ENCODE measurements at places on chromosomes 7 and 10.

DNA sequence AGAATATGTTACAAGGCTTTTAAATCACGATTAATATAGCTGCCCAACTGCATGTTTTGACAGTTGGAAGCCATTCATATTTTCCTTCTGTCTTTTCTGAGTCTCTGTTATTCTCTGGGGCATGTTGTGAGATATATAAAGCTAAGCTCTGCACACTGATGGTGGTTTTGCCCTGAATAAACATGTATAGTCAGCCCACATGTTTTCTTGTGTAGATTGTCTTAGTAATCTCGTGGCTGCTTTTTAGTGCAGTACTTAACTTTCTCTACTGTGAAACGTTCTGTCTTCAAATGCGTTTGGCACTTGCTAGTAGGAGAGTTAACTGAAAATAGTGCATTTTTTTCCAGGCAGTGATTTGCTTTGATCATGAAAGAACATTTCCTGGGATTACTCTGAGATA is 268.5 kb downstream of the DNAJB9 start:
- no peak for DNase-seq

DNA sequence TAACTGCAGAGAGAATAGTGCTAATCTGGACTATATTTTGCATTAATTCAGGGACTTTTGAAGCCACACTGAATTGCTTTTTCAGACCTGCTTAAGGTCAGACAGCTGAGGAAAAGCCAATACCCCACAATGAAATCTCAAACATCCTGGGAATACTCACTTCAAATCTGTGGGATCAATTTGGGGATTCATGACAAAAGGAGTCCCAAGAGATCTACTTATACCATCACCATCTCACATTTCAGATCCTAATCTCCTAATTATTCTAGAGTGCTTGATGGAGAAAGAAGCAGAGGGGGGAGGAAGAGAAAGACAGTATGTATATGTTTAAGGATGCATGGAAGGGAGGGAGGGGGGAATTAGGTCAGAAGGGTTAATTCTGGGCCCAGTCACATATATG is 202.2 kb downstream of the CACNA2D1 start:
- DNase-seq: no peak

DNA sequence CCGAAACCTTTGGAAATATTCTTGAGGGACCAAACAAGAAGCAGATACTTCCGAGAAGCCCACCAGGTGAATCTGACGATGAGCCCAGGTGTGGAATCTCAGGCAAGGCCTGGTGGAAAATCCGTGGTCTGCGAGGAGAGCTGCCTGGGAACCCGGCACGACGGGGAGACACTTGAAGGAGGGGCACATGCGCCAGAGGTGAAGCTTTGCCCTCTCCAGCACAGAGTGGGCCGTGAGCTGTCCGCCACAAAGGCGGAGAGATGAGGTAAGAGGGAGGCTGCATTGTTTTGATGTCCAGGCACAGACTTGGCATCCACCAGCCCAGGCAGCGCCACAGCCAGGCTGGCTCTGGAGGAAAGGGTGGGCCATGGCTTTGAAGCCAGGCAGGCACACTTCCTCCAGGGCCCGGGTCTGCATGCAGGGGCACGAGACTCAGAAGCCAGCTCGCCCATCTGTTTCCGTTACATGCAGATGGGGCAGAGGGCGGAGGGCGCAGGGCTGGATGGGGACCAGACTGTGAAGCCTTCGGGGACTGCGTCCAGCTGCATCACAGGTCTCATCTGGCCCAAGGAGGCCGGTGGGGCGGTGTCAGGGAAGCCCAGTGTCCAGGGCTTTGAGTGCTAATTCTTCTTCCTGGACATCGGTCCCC is 45.4 kb downstream of the CALML3 start:
- DNase-seq: no peak

- DNase-seq: no peak
These were observed 311.3 kb downstream of the TCERG1L start for GRCh38 chr10:131000244-131000643.

- DNase-seq: no peak
These were observed 340.8 kb downstream of the KCNMA1 start for GRCh38 chr10:77296534-77297392.

DNA sequence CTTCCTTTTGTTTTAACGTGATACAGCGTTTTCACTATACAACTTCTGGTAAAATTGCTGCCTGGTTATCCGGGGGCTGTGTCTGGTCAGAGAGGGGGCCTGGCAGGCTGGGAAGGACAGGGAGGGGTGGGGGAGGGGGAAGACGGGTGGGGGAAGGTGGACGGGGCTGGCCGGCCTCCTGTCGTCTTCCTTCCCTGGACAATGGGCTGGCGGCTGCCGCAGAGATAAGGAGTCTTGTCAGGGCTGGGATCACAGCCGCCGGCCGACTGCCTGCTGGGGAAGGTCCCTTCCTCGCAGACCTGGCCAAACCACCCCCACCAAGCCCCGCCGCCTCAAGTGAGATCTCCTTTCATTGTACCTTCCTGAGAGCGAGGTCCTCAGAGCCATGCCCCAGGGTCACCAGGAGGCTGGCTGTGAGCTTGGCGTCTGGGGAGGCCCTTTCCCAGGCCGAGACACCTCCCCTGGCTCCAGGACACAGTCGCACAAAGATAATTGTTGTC is 151.2 kb upstream of the TNRC18 start:
- DNase-seq: no peak

DNA sequence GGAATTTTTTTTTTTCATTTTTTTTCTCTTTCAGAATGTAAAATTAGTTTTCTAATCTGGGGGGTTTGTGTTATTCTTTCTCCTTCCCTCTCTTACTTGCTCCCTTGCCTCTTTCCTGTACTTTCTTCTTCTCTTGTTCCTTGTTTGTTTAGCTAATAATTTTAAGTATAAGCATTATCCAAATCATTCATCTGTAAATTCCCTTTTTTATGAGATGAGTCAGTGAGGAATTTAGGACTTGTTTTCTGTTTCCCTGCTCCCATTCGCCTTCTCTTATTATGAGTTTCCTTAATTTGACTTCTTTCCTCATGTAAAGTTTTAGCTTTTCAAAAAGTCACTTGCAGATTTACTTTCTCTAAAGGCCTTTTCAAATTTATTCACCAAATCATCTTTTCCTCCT is 154.6 kb upstream of the ETV1 start:
- no peak for DNase-seq

GRCh38 chr10:103442031-103442461 is 10.1 kb downstream of the CALHM2 start:
- peak; percentile 67 for DNase-seq

DNA sequence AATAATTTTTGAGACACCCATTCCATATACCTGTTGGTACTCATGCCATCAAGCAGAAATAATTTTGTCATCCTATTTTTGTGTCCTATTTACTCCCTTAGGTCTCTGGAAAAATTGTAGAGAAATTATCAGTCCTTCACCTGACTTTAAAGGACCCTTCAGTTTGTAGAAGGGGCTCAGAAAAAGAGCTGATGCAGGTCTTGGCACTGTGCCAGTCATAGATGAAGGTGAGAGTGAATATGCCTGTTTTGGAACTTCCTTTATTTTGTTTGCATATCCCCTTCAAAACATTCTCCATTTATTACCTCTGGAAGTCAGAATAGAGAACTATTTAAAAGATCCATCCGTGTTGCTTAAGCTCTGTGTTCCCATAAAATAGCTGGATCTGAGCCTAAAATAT is 321.0 kb upstream of the TPK1 start:
- no peak for DNase-seq

- DNase-seq: peak; percentile 60
These were observed 54.6 kb upstream of the PITRM1 start for GRCh38 chr10:3226960-3227744.

DNA sequence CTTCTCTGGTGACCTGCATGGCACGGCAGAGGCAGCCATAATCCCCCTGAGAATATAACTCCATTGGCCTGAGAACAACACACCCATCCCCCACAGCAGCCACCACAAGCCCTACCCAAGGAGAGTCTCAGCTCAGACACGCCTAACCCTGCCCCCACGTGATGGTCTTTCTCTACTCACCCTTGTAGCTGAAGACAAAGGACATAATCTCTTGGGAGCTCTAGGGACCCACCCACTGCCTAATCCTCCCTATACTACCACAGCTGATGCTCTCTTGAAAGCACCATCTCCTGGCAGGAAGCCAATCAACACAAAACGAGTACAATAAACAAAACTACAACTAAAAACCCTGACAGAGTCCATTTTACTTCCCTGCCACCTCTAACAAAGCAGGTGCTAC is 30.7 kb upstream of the HPSE2 start:
- DNase-seq: no peak

DNA sequence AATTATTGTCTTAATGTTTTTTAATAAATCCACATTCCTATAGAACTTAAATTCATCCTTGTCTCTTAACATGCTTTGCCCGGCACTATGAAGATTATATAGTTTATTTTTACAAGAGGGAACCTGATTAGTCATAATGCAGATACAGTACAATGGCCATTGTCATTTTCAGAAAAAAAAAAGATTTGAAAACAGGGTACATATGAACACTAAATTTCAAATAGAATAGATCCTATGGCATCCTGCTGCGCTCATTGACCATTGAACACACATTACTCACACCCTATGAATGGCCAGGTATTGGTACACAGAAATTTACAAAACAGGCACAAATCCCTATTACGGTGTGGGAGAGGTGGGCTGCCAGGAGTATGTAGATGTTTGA is 2.0 kb upstream of the KLF6 start:
- DNase-seq: no peak

- no peak for DNase-seq
These were observed 4.4 kb upstream of the TBX20 start for GRCh38 chr7:35258125-35258867.

DNA sequence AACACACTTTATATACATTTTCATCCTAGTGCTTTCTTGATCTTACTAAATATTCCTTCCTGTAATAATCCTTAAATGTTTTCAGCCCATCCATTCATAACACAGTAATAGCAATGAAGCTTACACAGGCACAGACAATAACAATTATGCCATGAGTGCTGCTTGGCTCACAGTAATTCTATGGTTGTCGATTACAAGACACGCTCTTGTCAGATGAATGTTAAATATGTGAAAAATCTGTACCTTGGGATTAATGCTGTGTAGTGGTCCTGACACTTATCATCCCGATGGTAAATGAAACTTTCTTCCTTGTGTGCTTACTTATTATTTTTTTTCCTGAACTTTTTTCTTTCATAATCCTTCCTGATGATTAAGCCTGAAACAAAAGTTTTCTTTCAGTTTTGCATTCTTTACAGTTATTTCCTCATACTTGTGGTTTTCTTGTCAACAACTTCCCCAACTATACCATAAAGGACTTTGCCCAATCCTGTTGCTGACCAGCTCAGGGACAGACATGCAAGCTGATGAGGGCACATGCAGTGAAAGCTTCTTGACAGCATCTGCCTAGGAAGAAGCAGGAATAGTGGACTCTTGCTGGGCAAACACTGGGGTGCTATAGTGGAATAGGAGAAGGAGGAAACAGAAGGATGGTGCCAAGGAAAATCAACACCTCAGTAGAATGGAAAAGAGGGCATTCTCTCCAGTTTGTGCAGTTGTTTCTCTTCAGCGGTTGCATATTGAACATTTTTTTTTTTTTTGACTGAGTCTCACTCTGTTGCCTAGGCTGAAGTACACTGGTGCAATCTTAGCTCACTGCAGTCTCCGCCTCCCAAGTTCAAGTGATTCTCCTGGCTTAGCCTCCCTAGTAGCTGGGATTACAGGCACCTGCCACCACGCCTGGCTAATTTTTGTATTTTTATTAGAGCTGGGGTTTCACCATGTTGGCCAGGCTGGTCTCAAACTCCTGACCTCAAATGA is 6.7 kb upstream of the MGAM2 start:
- peak; percentile 49 for DNase-seq

GRCh38 chr10:78865538-78865875 is 203.3 kb upstream of the ZMIZ1 start:
- no peak for DNase-seq

GRCh38 chr10:99389729-99390480 is 40.5 kb downstream of the GOT1 start:
- no peak for DNase-seq

DNA sequence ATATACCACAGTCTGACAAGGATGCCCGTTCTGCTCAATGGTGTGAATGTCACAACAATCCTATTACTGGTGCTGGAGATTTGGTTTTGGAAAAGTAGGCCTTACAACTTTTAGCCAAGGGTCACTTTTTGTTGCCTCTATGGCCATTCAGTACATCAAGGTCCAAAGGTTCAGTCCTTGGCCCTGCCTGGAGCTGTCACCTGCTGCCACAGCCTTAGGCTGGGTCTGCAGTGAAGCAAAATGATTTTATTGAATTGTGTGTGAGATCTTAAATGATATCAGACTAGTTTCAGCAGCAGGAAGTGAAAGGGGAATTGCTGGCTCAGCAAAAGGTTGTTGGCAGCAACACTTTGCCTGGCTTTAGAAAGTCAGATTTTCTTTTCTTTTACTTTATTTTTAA is 427.6 kb downstream of the THSD7A start:
- no peak for DNase-seq

DNA sequence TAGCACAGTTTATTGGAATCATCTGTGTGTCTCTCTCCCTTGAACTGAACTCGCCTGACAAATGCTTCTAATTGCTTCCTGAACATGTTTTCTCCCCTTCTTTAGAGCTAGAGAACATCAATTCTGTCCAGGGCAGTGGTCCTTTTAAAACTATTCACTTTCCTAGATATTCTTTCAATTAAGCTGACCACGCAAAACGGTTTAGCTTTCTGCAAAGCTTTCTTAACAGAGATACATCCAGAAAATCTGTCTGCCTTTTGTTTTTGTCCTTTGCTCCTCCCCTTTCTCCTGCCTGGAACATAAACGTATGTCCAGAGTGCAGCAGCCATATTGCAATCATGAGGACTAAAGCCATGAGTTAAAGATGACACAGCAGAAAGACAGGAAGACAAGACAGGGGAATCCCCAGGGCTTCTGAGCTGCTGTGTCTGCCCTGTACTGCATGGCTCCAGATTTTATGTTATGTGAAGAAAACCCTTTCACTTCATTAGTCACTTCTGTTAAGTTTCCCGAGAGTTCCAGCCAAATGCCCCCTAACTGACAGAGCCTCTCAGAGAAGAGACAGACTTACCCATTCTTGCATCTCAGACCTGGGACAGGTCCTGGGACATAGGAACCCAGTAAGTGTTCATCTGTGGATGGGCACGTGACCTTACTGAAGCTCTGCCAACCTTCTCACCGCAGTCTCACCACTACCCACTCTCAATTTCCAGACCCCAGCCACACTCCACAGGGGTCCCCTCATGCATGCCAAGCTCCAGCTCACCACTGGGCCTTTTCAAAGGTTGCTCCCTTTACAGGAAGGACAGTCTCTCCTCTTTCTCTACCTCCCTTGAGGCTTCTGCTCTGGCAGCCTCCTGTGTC is 35.0 kb upstream of the CPXM2 start:
- no peak for DNase-seq

Measured in Kasumi-1 (cell line).